ENCODE measurements at places on chromosomes 7 and 10.

DNA sequence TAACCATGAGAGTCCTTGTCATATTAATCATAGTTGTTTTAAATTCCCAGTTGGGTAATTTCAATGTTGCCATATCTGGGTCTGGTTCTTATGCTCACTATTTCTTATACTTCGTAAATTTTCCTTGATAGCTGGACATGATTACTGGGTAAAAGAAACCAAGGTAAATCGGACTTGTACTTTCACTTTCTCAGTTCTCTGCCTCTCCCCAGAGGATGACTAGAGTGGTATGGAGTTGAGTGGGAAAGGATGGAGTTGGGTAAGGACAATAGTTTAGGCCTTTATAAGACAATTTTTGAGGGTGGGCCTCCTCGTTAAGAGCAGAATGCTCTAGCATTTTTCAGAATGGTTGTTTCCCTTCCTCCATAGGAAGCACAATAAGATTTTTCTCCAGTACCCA lies 106.1 kb downstream of the CRPPA start:
- DNase-seq, result no peak

GRCh38 chr10:126851414-126852108 lies 53.7 kb upstream of the DOCK1 start:
- no peak for DNase-seq

- no peak for DNase-seq
Observed at GRCh38 chr7:34296663-34297062, 361.4 kb upstream of the NPSR1 start.

- no peak for DNase-seq
Observed at GRCh38 chr7:84629640-84630318, 435.2 kb upstream of the SEMA3A start.

GRCh38 chr10:125788156-125789034 lies 12.8 kb upstream of the MMP21 start:
- DNase-seq, result no peak

- DNase-seq, result no peak
Observed at GRCh38 chr10:97875391-97875790, 25.7 kb downstream of the GOLGA7B start.

GRCh38 chr10:129386415-129387257 lies 80.4 kb upstream of the MGMT start:
- DNase-seq, result no peak

GRCh38 chr10:131009791-131010190 lies 301.7 kb downstream of the TCERG1L start:
- DNase-seq, result no peak
